Activated CD8-positive, alpha-beta memory T cell treated with anti-CD3 and anti-CD28 coated beads for 1 hour (primary cell): ENCODE measurements at places on chromosomes 6 and 20.

DNA sequence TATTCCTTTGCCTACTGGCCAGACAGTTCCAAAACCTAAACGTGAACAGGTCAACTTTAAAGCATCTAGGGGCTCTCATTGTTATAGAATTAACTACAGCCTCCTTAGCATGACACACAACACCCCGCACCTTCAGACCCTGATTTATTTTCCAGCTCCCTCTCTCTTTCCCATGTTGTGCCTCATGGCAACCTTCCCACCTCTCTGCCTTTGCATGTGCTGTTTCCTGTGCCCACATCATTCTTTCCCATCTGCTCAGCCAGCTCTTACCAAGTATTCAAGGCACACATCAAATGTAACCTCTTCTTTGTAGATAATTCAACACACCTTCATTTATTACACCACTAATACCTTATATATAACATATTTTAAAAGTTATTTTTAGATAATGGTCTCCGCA lies 291.0 kb downstream of the COL12A1 start:
- DNase-seq: no peak

DNA sequence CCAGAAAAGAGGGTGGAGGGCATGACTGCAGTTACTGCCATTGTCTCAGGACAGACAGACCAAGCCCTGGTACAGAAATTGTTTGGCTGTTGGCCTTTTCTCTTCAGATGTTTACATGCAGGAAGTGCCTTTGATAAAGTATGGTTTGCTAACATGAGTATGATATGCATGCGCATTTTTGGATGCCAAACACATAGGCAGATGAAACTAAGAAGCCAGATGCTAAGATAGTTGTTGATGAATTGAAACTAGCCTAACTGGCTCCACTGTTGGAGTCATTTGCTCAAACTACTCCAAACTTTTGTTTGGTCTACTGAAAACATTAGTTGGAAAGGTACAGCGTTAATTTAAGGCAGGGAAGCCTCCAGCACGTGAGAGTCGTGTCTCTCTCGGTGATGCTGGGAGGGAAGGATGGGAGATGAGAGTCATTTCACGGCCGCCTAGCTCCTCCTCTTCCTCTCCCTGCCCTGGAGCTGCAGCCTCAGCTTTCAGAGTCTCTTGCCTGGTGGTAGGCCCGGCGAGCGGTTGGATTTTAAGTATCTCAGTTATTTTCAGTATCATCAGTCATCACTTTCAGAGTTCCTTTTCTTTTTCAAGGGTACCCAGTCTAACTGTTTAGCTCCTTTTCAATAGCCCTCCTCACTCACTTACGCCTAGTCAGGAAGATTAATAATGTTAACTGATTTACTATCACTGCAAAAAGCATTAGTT lies 29.7 kb downstream of the RREB1 start:
- peak; percentile 28 for DNase-seq

DNA sequence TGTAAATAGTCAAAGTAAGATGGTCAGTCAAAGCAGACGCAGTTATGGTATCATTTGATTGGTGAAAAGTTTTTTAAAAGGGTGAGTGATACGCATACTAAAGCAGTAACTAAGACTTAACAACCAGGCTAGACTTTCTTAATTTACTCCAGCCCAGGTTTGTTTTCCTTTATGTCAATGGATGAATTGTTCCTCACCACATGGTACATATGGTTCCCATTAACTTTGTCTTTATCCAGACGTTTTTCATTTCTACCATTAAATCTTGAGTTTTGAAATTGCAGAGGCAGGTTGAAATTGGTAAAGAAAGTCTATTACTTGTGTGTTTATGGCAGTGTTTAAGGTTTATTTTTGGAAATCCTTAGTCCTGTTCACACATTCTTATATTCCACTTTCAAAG lies 98.5 kb upstream of the SCGN start:
- no peak for DNase-seq

DNA sequence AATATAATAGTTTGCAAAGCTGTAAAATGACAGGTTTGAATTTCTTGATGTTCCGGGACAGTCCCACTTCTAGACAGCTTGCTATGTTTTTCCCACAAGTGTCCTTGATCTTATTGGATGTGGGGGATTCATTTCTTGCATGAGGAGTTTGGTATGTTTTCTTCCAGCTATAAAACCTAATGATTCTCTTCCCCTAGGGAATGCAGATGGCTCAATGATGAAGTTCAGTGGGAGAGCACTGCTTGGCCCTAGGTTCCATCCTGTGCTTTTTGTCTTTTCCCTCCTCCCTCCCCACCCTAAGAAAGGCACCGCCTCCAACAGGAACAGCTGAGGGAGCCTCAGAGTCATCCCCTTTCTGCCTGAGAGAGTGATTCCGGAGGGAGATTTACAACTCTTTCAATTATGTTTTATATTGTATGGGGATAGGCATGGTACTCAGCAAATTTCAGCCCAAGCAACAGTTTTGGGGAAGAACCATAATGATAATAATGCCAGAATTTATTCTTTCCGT lies 149.2 kb downstream of the PHACTR1 start:
- DNase-seq: no peak

DNA sequence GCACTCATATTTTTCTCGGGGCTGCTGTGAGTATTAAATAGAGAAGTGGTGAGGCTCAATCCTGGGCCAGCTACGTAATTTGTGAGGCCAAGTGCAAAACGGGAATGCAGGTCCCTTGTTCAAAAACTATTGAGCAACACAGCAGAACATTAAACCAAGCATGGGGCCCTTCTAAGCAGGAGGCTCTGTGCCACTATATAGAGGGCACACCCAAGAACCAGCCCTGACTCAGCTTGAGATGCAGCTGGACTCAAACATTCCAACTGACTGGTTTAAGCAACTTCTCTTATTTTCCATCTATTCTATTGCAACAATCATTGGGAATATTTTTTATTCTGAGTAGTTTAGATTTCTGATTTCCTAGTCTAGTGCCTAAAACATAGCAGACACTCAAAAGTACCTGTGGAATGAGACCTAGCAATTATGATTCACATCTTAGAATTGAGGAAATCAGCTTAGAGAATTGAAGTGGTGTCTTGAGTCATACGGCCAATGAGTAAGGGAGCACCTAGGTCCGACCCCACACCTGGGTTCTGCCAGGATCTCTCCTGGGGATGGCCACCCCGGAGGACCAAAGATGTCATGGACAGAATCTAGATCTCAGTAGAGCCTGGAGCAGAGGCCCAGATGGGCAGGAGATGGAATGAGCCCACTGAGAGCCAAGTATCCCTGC lies 1.3 kb downstream of the SIRPB2 start:
- DNase-seq: no peak

DNA sequence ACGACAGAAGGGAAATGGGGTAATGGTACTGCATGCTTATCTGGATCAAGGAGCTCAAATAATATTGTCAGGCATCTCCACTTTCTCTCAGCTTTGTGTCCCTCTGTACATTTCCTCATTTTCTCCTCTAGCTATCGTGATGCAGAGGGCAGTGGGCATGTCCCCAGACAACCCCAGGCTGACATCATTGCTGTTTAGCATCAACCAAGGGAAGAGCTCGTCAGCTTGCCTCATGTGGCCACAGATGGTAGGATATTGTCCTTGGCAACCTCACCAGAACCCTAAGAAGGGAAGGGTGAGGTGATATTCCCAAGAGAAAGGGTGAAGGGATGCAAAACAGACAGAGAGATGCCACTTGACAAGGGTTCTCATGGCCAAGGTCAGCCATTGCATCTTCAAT lies 58.3 kb downstream of the MAFB start:
- DNase-seq: no peak

DNA sequence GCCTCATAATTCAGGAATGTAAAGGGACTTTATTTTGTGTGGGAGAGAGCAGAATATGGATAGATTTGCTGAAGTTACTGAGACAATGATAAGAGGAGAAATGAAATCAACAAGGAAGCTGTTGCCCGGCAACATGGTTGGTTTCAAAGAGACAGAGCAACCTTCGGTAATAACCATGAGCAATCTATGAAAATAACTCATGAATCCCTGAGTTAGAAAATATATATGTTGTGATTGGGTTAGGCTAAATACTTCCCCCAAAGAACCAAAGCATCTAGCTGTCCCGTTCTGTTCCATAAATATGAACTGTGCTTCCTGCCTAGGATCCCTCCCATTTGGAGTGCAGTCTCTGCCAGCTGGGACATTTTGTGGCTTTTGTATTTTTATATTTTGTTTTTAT lies 23.1 kb downstream of the SERPINB1 start:
- DNase-seq: no peak

- DNase-seq: no peak
Measured at GRCh38 chr6:127200114-127200513, 66.5 kb upstream of the RNF146 start.

GRCh38 chr20:31523361-31524283 lies 9.4 kb downstream of the HM13 start:
- DNase-seq: no peak

DNA sequence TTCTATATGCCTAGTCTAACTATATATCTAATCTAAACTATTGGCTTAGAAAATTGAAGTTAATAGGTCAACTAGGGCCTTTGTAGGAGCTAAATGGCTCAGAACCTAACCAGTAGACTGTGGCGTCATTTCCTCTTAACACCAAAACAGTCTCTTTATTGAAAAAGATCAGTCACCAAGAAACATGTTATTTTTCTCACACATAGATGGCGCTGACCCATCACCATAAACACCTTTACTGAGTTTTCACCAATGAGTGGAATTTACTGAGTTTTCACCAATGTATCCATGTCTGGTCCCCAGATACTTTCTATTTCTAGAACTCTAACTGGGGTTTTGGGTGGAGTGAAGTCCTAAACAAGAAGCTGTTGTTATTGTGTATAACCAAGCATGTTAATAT lies 636.0 kb downstream of the BCKDHB start:
- DNase-seq: no peak

DNA sequence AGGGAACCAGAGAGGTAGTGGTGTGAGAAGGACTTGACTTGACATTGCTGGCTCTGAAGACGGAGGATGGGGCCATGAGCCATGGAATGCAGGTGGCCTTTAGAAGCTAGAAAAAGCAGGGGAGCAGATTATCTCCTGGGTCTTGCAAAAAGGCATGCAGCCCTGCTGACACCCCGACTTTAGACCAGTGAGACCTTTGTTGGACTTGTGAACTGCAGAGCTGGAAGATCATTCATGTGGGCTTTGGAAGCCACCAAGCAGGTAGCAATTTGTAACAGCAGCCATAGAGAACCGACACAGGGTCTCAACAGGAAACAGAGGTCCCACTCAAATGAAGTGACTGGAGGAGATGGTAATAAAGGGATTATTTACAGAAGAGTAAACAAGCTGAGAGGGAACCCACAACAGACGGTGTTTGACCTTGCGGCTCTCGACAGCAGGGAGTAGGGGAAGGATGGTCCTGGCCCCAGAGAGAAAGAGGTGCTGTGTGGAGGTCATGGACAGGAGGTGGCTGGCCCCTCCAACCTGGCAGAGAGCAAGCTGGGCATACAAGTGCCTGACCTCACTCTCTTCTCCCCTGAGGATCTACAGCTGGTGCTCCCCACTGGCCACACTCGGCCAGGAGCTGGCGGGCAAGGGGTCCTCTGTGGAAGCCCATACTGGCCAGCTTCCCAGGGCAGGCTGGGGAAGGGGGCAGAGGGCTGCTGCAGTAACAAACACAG lies 43.9 kb downstream of the SLC22A23 start:
- DNase-seq: no peak

GRCh38 chr6:43600595-43600994 lies 24.6 kb downstream of the POLH start:
- no peak for DNase-seq

GRCh38 chr20:1938464-1939269 lies 43.5 kb downstream of the SIRPA start:
- DNase-seq: no peak

DNA sequence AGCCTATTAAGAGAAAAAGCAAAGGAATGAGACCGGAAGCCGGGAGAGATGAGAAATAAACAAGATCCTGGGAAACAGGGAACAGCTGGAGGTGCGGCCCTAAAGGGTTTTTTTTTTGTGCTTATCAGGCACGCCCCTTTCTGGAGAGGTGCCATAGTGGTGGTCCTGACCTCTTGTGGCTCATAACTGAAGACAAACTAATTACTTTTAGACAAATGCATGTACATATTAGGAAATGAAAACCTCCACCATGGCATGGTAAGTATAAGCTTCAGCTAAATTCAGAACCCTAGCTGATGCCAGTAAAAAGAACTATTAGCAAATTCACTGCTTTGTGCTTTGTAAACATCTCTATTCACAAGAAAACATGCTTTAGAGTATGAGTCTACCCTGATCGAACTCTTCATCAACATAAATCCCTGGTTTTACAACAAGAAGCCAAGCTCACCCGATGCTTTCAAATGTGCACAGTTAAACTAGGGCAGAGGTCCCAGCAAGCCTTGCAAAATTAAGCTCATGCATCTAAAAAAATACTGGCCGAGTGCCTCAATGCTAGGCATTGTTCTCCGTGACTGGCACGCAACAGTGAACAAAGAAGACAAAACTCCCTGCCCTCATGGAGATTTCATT lies 96.4 kb upstream of the MRPS10 start:
- DNase-seq: no peak

- DNase-seq: no peak
Measured at GRCh38 chr6:67640484-67640883, 994.6 kb upstream of the ADGRB3 start.

- DNase-seq: no peak
Measured at GRCh38 chr6:90218959-90219208, 77.8 kb downstream of the BACH2 start.

- no peak for DNase-seq
Measured at GRCh38 chr20:4533368-4534133, 188.2 kb upstream of the PRND start.

DNA sequence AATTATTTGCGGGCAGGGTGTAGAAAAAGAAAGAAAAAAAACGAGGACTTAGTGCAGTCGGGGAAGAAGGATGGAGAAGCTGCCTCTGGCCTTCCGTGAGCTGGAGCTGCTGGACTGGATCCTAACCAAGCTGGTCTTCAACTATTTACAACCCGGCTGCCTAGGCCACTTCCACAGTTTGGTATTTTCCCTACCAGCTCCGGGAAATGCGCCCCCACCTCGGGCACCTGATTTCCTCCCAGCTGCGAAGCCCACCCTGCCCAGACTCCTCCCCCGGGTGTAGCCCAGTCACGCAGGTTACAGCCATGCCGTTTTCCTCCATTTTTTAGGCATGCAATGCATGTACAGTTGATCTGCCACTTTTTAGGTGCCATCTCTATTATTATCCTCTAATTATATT lies 21.2 kb downstream of the THEMIS start:
- DNase-seq: no peak

DNA sequence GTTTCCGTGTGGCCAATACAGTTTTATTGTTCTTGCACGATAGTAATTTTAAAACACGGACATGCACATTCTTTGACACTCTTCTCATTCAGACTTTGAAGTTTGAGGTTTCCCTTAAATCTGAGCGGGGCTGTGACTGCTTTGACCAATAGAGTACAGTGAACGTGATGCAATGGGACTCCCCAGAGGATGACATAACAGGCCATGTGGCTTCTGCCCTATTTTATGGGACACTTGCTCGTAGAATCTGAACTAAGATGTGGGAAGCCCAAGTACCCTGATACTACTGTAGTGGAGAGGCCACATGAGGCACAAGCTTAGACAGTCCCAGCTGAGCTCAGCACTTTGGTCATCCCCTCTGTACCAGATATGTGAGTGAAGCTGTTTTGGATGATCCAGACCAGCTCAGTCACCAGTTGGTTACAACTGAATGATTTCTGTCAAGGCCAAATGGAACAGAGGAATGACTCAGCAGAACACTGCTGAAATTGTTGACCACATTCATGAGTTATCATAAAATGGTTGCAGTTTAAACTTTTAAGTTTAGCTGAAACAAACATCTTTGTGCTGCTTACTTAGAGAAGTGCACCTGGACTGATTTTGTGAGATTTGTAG lies 279.4 kb downstream of the RFPL4B start:
- no peak for DNase-seq

GRCh38 chr20:51651921-51652549 lies 109.5 kb upstream of the NFATC2 start:
- no peak for DNase-seq
